Substantia nigra (tissue), 51 donors: ENCODE measurements at places on chromosomes 12 and 14.

DNA sequence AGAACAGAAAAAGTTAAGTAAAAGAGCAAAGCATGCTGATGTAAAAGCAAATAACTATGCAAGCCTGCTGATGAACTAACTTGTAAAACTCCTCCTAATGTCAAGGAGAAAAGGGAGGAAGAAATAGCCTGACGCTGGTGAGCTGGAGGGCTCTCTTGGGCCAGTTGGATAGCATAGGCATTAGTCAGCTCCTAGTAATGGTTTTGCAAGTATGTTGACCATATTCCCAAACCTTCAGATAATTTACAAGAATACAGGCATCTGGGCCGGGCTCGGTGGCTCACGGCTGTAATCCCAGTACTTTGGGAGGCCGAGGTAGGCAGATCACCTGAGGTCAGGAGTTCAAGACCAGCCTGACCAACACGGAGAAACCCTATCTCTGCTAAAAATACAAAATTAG is 871.4 kb downstream of the C12orf50 start:
- DNase-seq: no peak

GRCh38 chr14:68619790-68620574 is 172.9 kb downstream of the ZFP36L1 start:
- DNase-seq: no peak

DNA sequence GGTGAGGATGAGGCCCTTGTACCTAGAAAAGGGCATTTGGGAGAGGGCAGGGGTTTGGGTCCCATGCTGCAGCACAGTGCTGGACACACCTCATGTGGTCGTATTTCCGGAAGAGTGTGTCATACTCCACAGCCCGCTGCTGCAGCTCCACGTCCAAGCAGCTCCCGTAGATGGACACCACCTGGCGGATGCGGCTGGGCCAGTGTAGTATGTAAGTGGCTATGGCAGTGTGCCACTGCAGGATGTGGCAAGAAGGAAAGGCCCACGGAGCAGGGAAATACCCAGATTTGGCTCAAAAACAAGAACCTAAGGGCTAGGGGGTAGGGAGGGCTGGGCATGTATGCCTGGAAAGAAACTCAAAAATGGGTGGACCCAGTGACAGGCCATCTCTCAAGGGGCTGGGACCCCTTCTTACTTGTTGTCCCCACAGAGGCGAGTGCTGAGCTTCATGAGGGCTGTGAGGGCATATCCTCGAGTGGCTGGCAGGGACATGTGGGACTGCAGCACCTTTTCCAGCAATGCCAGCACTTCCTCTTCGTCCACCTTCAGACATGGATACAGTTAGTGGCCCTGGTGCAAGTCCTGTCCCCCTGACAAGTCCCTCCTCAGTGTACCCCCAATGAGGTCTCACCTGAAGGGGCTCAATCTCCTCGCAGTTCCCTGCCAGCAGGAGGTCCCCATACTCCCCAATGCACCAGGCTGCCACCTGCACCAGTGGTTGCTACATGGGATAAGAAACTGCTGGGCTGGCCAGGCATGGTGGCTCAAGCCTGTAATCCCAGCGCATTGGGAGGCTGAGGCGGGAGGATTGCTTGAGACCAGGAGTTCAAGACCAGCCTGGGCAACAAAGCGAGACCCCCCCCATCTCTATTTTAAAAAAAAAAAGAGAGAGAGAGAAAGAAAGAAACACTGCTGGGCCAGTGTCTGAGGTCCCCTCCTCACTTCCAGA is 5.4 kb downstream of the AP1G2 start:
- DNase-seq: no peak

- no peak for DNase-seq
These were observed 201.1 kb downstream of the PIK3C2G start for GRCh38 chr12:18462442-18462841.

- DNase-seq: peak; percentile 8
These were observed 51.1 kb downstream of the HSPB8 start for GRCh38 chr12:119229837-119230236.

DNA sequence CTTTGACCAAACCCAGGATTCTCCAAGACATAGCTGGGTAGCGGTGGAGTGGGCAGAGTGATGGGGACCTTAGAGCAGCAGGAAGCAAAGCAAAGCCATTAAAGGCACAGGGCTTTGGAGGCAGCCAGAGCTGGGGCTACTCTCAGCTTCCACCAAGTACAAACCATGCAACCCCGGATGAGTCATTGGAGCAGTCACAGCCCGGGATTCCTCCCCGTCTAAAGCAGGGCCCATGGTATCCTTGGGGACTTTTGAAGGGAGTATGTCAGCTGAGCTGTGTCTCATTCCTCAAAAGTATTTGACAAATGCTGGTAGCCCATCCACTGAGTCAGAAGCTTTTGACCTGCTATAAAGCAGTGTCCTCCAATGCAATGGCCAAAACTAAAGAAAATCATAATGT is 9.7 kb upstream of the IFI27 start:
- DNase-seq: no peak

DNA sequence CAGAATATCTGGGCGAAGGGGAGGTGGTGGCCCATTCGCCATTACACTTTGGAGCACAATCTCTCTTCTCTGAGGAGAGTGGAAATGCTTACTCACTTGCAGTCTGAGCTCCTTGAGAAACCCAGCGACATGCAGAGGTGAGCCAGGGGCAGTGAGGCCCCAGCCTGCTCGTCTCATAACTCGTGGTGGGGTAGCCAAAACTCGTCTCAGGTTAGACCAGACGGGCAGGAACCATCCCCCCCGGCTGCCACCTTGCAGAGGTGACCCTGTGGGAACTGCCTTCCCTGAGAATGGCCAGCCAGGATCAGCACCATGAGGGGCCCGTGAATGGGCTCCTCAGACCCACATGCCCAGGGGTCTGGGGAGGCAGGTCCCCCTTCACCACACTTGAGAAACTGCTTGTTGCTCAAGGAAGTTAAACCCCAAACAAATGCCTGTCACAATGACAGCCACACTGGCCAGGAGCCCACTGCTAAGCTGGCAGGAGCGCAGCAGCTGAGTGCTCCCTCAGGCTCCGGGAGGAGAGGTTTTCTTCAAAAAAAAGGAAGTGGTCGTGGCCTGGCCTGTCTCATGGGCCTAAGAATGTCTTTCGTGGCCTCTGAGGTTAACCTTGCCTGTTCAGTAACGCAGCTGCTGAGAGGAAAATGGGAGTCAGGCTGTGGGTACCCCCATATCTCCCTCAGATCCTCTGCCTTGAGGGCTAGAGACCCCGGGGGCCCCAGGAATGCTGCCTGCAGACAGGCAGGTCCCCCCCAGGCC is 9.2 kb upstream of the ALDH2 start:
- peak; percentile 65 for DNase-seq

DNA sequence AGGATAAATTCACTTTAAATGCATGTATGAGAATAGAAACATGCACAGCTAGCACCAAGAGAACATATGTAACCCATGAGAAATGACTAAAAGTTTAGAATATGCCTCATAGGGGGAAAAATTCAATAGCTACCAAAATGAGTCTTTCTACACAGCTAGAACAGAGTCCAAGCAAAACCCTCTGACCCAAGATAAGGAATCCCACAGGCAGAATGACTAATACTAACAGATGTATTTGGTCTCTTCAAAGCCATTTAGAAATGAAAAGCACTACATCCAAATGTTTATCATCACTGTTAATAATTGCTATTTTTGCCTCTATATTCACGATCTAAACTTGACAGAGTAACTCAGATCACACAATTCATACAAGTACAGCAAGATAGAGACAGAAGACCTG is 44.0 kb downstream of the KICS2 start:
- DNase-seq: no peak

DNA sequence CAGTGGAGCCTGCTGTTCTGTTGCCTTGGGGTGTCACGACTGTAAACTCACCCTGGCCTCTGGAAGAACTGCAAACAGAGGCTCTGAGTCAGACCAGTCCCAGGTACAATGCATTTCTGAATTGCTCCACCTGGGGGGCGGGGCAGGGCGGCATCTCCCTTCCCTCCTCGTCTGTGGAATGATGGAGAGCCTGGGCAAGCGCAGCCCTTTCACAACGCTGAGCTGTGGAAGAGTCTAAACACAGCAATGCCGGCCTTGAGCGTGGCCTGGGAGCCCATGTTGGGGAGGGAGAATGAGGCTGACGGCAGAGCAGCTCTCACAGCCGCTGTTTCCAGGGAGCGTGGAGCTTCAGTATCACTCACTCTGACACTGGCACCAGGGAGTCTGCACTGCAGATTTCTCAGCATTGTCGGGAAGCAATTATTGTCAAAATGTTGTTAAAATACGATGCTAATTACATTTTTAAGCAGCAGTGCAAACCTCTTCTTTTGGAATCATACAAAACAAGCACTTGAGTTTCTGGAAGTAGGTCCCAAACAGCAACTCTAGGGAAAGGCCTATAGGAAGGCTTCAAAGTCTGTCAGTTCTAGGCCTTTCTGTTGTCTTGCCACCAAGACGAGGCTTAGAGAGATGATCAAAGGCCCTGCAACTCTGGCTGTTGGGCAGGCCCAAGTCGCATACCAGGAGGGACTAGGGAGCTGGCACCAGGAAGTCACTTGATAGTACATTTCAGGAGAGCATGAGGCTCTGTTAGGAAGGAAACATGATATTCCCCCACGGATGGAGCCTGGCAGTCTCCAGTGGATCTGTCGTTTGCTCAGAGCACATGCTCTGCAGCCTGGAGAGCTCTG is 244.0 kb upstream of the FKBP4 start:
- DNase-seq: no peak

DNA sequence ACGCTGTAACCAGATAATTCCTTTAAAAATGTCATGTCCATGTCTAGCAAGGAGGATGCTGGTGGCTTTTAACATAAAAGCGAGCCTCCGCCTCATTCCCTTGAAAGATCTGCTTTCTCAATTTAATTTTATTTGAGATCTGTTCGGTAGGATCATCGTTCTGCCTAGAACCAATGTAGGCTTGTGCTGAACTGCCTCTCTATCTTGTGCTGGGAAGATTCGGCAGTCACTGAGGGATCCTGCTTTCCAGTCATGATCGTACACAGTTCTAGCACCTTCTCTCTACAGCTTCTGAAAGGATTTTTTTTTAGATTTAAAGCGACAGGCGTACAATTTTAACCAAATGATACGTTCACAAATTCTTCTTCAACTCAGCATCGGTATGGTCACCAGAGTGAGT is 54.3 kb downstream of the PEBP1 start:
- no peak for DNase-seq

- DNase-seq: no peak
These were observed 13.7 kb downstream of the CHFR start for GRCh38 chr12:132873724-132874123.

GRCh38 chr12:29152223-29152868 is 3.3 kb downstream of the FAR2 start:
- DNase-seq: no peak

- DNase-seq: no peak
These were observed 616.5 kb downstream of the TRHDE start for GRCh38 chr12:72888693-72889092.

GRCh38 chr12:115046805-115047204 is 362.8 kb upstream of the TBX3 start:
- no peak for DNase-seq

- no peak for DNase-seq
These were observed 243.7 kb downstream of the AKAP6 start for GRCh38 chr14:32572867-32573150.

DNA sequence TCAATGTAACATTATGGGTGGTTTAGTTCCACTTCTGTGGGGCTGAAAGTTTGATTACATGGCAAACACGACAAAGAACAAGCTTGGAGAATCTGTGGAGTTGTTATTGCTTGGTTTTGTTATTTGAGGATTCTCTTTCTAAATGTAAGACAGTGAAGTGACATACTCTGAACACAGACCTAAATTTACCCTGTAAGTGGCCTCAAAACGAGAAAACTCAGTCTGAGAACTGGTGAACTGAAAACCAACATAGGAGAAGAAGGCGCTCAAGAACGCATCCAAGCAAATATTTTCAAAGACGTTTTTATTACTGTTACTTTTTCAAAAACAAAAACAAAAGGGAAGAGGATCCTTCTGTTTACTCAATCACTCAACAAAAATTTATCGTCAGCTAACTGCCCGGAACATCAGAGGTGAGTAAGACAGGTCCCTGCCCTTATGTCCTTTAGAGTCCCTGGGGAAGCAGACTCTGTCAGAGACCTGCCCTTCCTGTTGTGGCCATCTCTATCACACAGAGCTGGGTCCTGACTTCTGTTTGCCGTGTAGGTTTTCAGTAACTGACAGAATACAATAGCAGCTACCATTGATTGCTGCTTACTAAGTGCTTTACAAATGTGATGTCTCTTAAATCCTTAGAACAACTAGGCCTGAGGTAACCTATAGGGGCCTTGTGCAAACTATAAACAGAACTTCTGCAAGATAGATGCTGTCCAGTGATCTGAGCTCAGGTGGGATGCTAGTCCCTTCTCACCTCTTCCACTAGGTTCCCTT is 79.3 kb upstream of the C12orf71 start:
- DNase-seq: no peak

GRCh38 chr14:105421723-105422615 is 2.3 kb downstream of the MTA1 start:
- no peak for DNase-seq

- DNase-seq: no peak
These were observed 28.7 kb downstream of the SLC41A2 start for GRCh38 chr12:104929368-104929767.
